ENCODE measurements at places on chromosomes 11 and 22.

DNA sequence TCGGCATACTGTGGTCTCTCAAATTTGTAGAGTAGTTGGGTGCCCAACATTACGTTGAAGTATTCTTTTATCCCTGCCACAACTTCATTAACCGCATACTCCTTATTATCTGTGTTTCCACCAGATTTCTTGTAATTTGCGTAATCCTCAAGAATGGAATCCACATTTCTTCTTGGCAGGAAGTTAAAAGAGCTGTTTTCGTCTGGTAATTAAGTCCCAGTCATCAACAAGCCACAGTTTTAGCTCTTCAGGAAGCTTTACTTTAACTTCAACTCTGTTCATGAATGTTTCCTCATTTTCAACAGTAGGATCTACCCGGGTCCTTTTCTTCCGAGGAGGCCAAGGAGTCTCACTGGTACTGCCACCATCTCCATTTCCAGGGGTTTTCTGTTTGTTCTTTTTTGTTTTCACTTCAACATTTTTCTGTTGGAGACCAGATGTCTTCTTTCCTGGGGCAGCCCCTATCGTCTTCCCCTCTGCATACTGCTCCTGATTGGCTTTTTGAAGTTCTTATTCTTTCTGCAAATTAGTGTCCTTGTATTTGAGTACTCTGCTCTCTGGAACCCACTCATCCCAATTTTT, 30.3 kb downstream of the PDE3B start:
- no peak for DNase-seq

- DNase-seq: no peak
These were observed 67.7 kb downstream of the SPON1 start for GRCh38 chr11:14029971-14030920.

- DNase-seq: no peak
These were observed 1.4 kb downstream of the CHRNA10 start for GRCh38 chr11:3669742-3670183.

GRCh38 chr11:34256150-34256549, 101.7 kb downstream of the ABTB2 start:
- no peak for DNase-seq

DNA sequence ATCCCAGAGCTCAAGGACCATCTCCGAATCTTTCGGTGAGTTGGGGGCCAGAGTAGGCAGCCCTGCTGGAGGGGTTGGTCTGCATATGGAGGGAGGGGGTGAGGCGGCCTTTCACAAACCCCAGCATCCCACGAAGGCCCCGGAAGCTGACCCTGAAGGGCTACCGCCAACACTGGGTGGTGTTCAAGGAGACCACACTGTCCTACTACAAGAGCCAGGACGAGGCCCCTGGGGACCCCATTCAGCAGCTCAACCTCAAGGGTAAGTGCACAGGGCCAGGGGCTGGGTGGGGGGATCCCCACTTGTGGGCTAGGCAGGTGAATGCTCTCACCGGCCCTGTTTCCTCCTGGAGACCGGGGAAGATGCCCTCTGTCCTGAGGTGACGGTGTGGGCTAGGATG, 6.2 kb downstream of the TRPT1 start:
- no peak for DNase-seq

All from activated T-helper 9 cell treated with anti-CD3 and anti-CD28 coated beads, Interleukin-2, amount 50 U/mL, for 16 hours (primary cell).